ENCODE measurements at places on chromosomes 16 and 17. TPM values are rescaled to one million over a fixed set of nuclear protein-coding genes. Genes with fewer than 3 reads are reported as not detected.
A peak's percentile ranks its signal among the peaks of the same experiment; 100 is the strongest.

Gene TMEM220
- 1.3 TPM for total RNA-seq

Gene CNGB1
- not detected for total RNA-seq

Gene KRT32
- not detected for total RNA-seq

Gene ZNF385C
- 0.36 TPM for total RNA-seq

Gene ACSM2B
- not detected for total RNA-seq

- H3K27ac ChIP-seq = no peak overlapping the region
- no peak for DNase-seq
- H3K4me1 ChIP-seq = no peaks in the 10 kb centered on the region
These were observed 14.3 kb downstream of the SNX29 start for GRCh38 chr16:11990702-11991390.

DNA sequence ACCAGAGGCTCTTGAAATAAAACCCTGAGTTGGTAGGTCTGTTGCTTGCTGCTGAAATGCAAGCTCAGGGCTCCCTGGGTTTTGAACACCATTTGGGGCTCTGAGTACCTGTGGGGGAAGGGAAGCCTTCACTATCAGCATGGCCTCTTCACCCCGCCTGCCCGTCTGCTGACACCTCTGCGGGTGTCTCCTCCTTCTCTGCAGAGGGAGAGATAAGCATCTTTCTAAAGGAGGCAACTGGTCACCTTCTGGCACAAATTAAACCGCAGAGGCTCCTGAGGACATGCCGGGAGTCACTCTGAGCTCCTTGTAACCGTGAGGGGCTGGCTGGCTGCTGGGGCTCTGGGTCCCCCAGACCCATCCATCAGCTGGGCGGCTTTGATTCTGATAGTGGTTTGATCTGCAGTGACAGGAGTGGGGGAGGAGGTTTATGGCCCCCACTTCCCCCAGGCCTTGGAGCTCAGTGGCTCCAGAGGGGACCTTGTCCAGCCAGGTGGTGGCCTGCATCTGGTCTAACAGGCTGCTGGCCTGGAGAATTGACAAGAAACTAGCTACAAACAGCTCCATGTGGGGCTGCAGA lies 123.5 kb downstream of the IRF8 start:
- no peaks in the 10 kb centered on the region for H3K27me3 ChIP-seq
- H3K4me1 ChIP-seq = no peaks in the 10 kb centered on the region
- no peak overlapping the region for H3K27ac ChIP-seq
- H3K4me3 ChIP-seq = no peak overlapping the region
- DNase-seq = no peak

GRCh38 chr16:54417384-54417783 lies 130.8 kb upstream of the IRX3 start:
- H3K36me3 ChIP-seq = no peaks in the 10 kb centered on the region
- no peak overlapping the region for H3K27ac ChIP-seq
- peaks cover 4% of the 10 kb centered on the region for H3K4me1 ChIP-seq
- H3K27me3 ChIP-seq = peaks cover 10% of the 10 kb centered on the region
- no peak overlapping the region for H3K4me3 ChIP-seq

DNA sequence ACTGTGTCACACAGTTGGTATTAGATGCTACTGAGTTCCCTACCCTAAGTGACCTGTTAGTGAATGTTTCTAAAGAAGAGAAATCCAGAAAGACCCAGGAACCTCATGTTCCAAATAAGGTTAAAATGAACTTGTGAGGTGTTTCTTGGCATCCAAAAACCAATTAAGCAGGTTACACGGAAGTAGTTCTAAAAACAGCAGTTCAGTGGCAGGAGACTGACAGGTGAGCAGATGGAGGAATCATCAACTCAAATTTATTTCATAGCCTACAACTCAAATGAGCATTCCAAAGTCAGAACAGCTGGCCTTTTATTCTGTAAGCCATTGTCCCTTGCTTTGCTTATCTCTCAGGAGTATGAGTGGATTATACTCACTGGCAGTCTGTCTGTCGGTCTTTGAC lies 188.3 kb downstream of the IRX3 start:
- no peaks in the 10 kb centered on the region for H3K36me3 ChIP-seq
- no peaks in the 10 kb centered on the region for H3K27me3 ChIP-seq
- H3K27ac ChIP-seq = no peak overlapping the region
- no peak for DNase-seq
- no peak overlapping the region for H3K4me3 ChIP-seq

GRCh38 chr16:83700918-83701317 lies 106.9 kb upstream of the HSBP1 start:
- no peaks in the 10 kb centered on the region for H3K27me3 ChIP-seq
- no peak for DNase-seq
- no peak overlapping the region for H3K4me3 ChIP-seq

- peak overlapping the region; percentile 57 for H3K4me3 ChIP-seq
- DNase-seq = peak; percentile 76
- H3K4me1 ChIP-seq = peaks cover 34% of the 10 kb centered on the region
- H3K27me3 ChIP-seq = no peaks in the 10 kb centered on the region
- H3K27ac ChIP-seq = peak overlapping the region; percentile 86
- no peaks in the 10 kb centered on the region for H3K36me3 ChIP-seq
These were observed 722 bp upstream of the TIMP2 start for GRCh38 chr17:78925662-78926555.

Data from astrocyte (in vitro differentiated cells and primary cell).